ENCODE measurements at places on chromosomes 2 and 18.
A peak's percentile ranks its signal among the peaks of the same experiment; 100 is the strongest.

GRCh38 chr2:237752761-237753165 lies 45.8 kb upstream of the RBM44 start:
- DNase-seq, result no peak

DNA sequence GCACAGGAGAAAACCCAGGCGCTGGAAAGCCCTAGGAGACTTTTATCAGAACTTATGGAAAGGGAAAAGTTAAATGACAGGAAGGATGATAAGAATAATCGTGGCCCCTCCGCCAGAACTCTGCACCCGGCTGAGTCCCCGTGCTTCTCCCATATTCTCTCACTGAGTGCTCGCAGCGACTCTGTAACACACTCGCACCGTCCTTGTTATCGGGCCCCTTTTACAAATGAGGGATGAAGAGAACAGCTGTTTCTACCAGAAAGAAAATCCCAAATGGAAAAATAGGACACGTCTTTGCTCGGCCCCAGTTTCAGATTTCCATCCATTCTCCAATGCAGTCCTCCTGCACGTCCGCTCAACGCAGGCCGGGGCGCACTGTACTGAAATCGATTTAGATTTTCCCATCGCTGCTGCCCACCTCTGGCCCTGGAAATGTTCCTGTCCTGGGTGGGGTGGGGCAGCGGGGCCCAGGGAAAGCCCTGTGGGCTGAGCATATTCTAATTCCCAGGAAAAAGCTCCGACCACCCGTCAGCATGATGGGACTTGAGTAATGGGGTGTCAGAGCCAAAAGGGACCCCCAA lies 66.4 kb downstream of the KCNF1 start:
- no peak for DNase-seq

- DNase-seq, result no peak
These were observed 245.9 kb upstream of the HS6ST1 start for GRCh38 chr2:128564551-128564950.

- peak; percentile 12 for DNase-seq
These were observed 27.5 kb upstream of the MARCHF7 start for GRCh38 chr2:159684796-159685195.

DNA sequence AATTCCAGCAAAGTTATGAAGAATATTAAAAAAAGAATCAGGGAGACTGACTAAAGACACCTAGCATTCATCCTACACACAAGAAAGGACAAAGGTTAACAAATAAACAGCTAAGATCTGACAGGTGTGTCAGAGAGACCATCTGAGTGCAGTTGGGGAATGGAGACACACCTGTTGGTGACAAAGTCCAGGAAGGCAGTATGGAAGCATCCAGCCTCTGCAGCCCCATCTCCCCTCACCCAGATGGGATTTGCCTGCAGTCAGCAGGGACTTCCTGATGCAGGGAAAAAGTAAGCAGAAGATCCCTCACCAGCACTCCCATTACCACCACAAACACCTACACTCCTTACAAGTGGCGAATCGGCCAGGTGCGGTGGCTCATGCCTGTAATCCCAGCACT lies 37.9 kb downstream of the USP34 start:
- DNase-seq, result no peak

DNA sequence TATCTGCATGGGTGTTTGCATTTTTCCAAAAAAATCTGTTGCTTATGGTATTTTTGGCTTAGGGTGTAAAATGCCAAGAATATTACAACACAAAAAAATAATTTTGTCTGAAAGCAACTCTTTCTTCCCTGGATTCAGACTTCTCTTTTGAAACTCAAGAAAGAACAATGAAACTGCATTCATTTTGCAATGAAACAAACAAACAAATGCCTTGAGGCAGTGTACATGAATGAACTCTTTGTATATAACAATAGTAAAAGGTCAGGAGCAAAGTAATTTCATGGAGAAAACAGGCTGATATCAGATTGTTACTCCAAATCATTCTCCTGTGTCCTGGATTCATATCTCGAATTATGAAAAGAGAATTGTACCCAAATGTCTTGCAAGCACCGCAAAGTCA lies 301.6 kb upstream of the CDH20 start:
- no peak for DNase-seq

GRCh38 chr2:45457211-45457945 lies 153.7 kb downstream of the SRBD1 start:
- DNase-seq, result no peak

GRCh38 chr18:36436387-36436786 lies 138.9 kb downstream of the FHOD3 start:
- DNase-seq, result no peak

- DNase-seq, result no peak
These were observed 187.2 kb downstream of the BCL11A start for GRCh38 chr2:60366135-60366712.

- peak; percentile 33 for DNase-seq
These were observed 1325.4 kb upstream of the ZEB2 start for GRCh38 chr2:145845207-145845894.

DNA sequence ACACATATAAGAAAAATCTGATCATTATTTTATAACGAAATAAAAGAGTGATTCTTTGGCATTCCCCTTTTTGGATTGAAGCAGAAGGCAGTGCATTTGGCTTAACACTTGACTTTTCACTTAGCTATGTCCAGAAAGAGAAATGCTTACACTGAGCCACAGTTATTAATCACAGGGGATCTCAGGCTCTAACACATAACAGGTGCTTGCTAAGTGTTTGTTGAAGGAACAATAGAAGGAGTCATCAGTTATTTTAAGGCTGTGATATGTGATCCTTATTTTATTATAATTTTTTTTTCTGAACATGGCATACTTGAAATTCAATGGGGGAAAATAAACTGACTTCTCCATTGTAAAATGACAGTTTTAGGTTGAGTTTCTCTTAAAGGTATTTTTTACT lies 209.5 kb downstream of the UBE2E3 start:
- no peak for DNase-seq

DNA sequence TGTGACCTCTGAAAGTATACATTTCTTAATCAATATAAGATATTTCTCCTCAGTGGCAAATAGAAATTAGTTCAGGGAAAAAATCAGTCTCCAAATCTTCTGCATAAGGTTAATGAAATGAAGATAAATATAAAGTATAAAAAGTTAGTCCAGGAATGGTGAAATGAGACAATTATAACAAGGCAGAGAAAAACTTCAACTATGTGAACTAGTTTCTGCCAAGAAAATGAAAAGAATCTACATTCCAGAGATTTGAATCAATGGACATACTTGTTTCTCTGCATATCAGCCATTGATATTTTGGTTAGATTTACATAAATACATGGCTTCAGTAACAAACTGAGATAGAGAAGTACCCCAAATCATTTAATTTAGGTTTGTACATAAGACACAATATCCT lies 249.0 kb downstream of the EXOC6B start:
- no peak for DNase-seq

Data from stromal cell of bone marrow (primary cell).